Cerebellum (tissue), 4 donors: ENCODE measurements at places on chromosomes 6 and 20.

GRCh38 chr6:7150381-7151064, 42.8 kb downstream of the RREB1 start:
- no peak for DNase-seq

DNA sequence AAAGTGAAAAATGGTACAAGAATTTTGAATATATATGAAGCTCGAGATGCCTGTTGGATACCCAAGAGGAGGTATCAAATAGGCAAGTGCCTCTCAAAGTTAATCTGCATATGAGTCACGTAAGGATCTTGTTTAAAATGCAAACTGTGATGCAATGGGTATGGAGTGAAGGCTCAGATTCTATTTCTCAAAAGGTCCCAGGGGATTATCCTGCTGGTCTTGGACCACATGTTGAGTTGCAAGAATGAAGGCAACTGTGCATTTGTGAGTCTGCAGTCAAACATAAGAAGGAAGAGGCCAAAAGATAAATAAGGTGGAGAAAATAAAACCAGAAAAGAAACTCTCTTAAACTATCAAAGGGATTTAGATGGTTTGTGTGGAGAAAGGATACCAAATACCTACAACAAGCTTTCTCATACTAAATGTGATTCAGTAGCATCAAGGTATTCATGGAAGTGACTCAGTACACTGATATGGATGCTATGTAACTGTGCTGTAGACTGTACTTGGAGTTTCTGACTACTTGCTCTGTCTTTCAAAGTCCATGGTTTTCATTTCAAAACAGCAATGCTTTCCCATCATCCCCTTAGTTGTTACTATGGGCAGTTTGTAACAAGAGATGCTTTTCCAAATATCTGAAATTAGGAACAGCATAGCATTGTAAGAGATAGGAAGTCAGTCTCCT, 106.3 kb downstream of the GFRAL start:
- DNase-seq: no peak

DNA sequence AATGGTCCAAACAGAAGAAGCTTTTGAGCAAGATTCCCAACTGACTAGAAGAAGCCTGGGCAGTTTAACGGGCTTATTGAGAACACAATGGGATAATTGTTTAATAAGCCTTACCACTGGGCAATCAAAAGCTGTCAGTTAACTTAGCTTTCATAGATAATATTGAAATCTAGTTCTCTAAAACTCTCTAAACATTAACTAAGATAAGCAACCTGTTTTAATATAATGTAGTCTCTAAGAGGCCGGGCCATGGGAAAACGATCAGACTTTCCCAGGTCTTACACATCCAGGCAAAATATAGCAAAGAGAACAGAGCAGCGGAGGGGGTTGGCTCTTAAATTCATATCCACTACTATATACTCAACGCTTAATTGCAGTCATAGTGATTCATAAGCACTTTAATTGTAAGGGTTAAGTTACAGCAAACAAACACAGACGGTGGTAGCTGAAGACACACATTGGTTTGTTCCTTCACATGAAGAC, 128.0 kb upstream of the FAM83B start:
- no peak for DNase-seq

- DNase-seq: no peak
Observed at GRCh38 chr20:61311656-61312387, 59.8 kb downstream of the CDH4 start.

- DNase-seq: no peak
Observed at GRCh38 chr6:14948586-14949245, 297.2 kb upstream of the JARID2 start.

DNA sequence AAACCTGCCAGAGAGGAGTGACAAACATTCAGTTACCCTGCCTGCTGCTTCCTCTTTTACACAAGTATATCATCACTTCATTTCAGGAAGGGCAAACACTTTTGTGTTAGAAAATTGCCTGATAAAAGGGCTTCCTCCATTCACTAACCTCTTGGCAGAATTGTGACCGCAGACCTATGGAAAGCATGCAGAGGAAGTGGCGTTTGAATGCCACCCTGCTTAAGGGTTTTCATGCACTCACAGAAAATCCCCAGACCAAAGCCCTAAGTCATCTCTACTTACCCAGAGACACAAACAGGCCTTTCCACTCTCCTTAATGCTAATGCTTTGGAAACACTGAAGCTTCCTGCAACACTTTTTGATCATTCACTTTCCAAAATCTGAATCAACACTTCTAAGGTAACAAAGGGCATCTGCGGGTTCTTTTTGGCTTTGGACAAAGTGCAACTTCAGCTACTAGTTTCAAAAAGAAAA, 22.1 kb upstream of the RALGAPA2 start:
- DNase-seq: no peak

DNA sequence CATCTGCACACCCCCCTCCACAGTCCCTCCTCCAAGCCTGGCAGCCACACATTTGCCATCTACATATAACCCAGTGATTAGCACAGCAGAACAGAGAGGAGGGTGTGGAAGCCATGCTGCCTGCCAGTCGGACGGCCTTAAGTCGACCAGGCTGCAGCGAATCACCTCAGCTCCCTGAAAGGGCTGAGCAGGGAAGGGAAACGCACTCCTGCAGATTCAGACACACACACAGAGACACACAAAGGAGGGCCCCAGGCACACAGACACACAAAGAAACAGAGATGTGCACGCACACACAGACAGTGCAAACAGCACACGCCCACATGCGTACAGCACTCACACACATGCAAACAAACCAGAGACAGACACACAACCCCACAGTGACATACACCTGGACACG, 11.2 kb upstream of the SIRPA start:
- DNase-seq: no peak

GRCh38 chr20:64048402-64049044, 916 bp downstream of the SOX18 start:
- DNase-seq: no peak

GRCh38 chr20:24138196-24138857, 149.7 kb upstream of the GGTLC1 start:
- no peak for DNase-seq

GRCh38 chr20:56605261-56605996, 23.7 kb upstream of the TFAP2C start:
- no peak for DNase-seq

DNA sequence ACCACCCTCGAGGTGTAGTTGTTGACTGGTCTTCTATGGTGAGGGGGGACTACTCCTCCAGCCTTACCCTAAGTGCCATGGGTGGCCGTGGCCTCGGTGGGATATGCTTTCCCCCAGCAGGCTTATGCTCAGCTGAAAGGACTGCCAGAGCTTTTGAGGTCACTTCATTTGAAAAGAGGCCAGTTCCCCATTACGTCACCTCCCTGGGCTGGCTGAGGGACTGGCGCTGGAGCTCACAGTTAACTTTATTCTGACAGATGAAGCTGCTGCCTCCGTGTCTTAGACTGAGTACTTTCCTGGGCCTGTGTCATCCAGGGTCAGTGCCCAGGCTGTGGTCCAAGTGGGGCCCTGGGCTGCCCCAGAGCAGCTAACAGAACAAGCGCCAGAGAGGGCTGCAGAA, 42.8 kb upstream of the PCMTD2 start:
- DNase-seq: peak; percentile 86

- DNase-seq: no peak
Observed at GRCh38 chr6:28337121-28337520, 1.2 kb upstream of the ZSCAN31 start.

GRCh38 chr6:5367510-5367909, 106.2 kb downstream of the FARS2 start:
- no peak for DNase-seq

DNA sequence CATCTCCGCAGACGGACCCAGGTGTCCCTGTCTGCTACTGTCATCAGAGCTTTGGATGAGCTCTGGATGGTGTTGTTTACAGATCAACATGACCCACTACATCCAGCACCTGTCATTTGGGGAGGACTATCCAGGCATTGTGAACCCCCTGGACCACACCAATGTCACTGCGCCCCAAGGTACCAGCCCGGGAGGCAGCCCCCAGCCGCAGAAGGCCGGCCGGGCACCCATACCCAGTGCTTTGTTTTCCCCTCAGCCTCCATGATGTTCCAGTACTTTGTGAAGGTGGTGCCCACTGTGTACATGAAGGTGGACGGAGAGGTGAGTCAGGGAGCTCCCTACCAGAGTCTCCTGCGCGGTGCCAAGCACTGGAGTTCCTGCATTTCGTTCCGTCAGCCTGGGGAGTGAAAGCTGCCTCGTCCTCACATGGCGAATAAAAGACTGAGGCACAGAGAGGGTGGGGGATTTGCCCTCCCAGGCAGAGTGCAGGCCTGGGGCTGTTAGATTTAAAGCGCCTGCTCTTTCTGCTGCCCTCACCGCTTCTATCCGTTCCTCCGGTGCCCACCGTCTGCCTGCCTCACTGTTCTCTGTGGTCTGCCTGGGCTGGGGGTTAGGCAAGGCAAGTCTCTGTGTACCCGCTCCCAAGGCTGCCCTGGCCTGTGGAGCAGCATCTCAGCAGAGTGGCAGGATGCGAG, 14.2 kb downstream of the ERGIC3 start:
- no peak for DNase-seq

- peak; percentile 83 for DNase-seq
Observed at GRCh38 chr20:362271-363254, 15.7 kb downstream of the NRSN2 start.

GRCh38 chr20:54468082-54468481, 7.3 kb upstream of the DOK5 start:
- DNase-seq: no peak

- DNase-seq: no peak
Observed at GRCh38 chr6:108312605-108313004, 17.8 kb downstream of the AFG1L start.

DNA sequence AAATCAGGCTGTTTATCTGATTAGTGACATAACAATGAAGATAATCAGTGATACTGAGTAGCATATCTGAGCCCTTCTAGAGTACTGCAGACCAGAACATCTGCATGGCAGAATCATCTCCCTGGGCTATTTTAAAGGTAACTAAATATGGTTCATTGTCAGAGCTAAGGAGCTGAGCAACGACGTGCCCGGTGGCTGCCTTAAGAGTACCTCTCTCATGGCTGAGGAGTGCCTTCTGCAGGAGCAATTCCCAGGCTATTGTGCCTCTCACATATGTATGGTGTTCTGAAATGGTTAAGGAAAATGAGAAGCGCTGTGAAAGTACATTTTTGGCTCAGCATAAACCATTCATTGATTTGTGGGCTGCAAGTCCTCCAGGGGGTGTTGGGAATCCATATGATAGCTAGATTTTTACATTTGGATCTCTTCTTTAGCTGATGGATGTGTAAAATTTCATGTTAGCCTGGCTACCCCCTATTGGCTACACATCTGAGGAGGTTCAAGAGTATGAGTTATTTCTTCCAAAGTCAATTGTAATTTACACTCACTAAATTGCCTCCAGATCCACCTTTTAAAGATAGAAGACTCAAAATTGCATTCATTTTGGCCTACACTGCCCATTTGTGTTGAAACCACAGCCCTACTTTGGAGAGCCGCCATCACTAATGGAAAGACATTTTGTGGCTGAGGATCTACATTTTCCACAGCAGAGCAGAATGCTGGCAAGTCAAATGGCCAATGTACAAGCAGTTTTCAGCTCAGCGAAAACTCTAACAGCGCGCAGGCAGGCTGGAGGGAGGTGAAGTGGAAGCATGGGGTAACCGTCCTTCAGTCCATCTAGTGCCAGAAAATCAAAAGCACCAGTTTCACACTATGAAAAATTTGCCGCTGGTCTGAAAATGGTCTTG, 198.0 kb downstream of the SIM1 start:
- no peak for DNase-seq

GRCh38 chr20:21089391-21089790, 16.8 kb downstream of the LINC00237 start:
- DNase-seq: no peak

GRCh38 chr6:36781669-36782068, 57.6 kb downstream of the CPNE5 start:
- DNase-seq: no peak

- DNase-seq: peak; percentile 96
Observed at GRCh38 chr20:18587665-18588573, at the start of gene DTD1. TSS of gene DTD1 (plus strand) at chr20:18588054. CDS start at chr20:18588073, 19 bp downstream.

DNA sequence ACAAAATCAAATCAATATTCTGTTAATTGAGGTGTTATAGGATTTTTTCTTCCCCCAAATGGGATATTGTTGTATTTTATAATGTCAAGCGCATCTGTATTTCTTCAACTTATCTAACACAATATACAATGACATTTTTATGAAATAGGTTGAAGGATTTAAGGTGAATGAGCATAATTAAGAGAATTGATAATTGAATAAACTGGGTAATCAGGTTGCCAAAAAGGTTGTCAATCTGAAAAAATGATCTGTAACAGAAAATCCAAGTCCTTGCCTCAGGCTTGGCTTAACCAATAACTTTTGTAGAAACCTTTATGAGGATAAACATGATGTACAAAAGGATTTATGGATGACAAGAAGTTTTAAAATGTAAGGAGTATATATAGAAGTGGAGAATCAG, 1101.7 kb upstream of the EYS start:
- no peak for DNase-seq

DNA sequence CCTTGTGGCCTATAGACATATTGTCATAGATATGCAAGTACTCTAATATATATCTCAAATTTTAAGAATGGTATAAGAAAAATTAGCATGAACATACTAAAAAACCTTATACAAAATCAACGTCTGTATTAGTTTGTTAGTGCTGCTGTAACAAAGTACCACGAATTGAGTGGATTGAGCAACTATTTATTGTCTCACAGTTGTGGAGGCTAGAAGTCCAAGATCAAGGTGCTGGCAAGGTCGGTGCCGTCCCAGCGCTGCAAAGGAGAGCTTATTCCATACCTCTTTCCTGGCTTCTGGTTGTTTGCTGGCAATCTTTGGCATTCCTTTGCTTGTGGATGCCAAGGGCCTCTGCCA, 317.6 kb upstream of the FERMT1 start:
- DNase-seq: no peak

- no peak for DNase-seq
Observed at GRCh38 chr6:150783813-150784212, 81.7 kb upstream of the MTHFD1L start.

GRCh38 chr20:37987602-37988290, 45.5 kb downstream of the TTI1 start:
- no peak for DNase-seq

- no peak for DNase-seq
Observed at GRCh38 chr6:34664256-34664971, 32.2 kb downstream of the ILRUN start.

- DNase-seq: no peak
Observed at GRCh38 chr6:42419490-42420280, 32.0 kb downstream of the TRERF1 start.
